H1 (cell line): ENCODE measurements at places on chromosomes 12 and 14. TPM values are rescaled to one million over a fixed set of nuclear protein-coding genes. Genes with fewer than 3 reads are reported as not detected.

- no peak overlapping the region for H3K27ac ChIP-seq
- peaks cover 6% of the 10 kb centered on the region; the same call in 1 of the 2 replicates for H3K4me1 ChIP-seq
- H3K36me3 ChIP-seq = no peaks in the 10 kb centered on the region
These were observed 53.1 kb downstream of the FUT8 start for GRCh38 chr14:65465584-65465983.

DNA sequence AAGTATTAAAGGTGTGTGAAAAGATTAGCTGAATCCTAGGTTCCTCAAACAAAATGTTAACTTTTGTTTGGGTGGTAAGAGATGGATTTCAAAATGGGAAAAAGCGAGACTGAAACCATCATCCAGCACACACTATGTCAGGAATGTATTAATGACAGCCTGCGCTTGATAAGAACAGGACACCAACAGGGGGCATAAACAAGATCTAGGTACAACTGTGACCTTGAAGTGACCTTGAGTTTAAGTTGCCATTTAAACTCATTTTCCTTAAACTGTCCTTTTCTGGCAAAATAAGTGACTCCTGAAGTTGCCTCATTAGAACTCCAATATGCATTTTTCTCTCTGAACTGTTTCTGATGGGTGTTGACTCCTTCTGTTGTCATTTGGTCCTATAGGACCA, 17.1 kb downstream of the PRKCH start:
- H3K4me1 ChIP-seq = no peaks in the 10 kb centered on the region; the same call in 1 of the 2 replicates
- H3K4me3 ChIP-seq = no peak overlapping the region
- H3K27me3 ChIP-seq = no peaks in the 10 kb centered on the region
- no peaks in the 10 kb centered on the region for H3K36me3 ChIP-seq

- no peaks in the 10 kb centered on the region for H3K27me3 ChIP-seq
- H3K36me3 ChIP-seq = no peaks in the 10 kb centered on the region
- H3K4me3 ChIP-seq = no peak overlapping the region
- peaks cover 24% of the 10 kb centered on the region for H3K4me1 ChIP-seq
- no peak for DNase-seq
These were observed 35.9 kb upstream of the PWP1 start for GRCh38 chr12:107649661-107650061.

DNA sequence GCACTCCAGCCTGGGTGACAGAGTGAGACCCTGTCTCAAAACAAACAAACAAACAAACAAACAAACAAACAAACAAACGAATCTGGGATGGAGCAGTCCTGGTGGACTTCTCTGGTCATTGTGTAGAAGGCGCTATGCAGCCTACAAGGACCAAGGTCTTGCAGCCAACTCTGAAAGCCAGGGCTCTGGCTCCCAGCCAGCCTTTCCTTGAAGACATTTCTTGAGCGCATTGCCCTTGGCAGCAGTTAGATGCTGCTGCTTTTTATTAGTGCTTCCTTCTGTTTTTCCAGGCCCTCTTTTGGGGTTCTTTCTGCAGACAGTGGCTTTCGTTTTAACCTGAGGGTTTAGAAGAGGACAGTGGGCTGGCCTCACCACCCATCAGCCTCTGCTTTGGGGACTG, 20.2 kb downstream of the CCDC177 start:
- no peak overlapping the region for H3K4me3 ChIP-seq
- DNase-seq = no peak
- H3K27ac ChIP-seq = no peak overlapping the region
- no peaks in the 10 kb centered on the region for H3K36me3 ChIP-seq
- H3K27me3 ChIP-seq = no peaks in the 10 kb centered on the region

- H3K4me3 ChIP-seq = no peak overlapping the region
- no peaks in the 10 kb centered on the region for H3K4me1 ChIP-seq
- H3K27ac ChIP-seq = no peak overlapping the region
- H3K36me3 ChIP-seq = no peaks in the 10 kb centered on the region
- no peak for DNase-seq
- no peaks in the 10 kb centered on the region for H3K27me3 ChIP-seq
These were observed 103.5 kb downstream of the CACNA1C start for GRCh38 chr12:2156333-2156732.

DNA sequence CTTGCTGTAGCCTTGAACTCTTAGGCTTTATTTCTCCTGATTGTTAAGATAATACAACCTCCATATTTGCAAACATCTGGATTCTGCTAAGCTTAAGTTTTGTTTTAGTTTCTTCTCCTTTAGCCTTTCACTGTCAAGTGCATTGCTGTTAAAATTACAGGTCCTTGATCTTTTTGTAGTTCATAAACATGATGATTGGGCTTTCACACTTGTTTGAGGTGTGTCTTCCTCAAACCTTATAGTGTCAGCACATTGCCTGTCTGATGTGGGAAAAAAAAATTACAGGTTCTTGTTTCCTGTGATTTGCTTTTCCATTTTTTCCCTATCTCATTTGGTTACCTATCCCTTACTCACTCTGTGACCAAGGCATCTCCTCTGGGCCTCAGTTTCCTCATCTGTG, 59.2 kb downstream of the BICDL1 start:
- no peaks in the 10 kb centered on the region for H3K4me1 ChIP-seq
- no peak overlapping the region for H3K4me3 ChIP-seq
- no peak for DNase-seq
- H3K27me3 ChIP-seq = no peaks in the 10 kb centered on the region

GRCh38 chr12:86226481-86226880, 29.7 kb downstream of the MGAT4C start:
- no peaks in the 10 kb centered on the region for H3K4me1 ChIP-seq
- no peaks in the 10 kb centered on the region for H3K27me3 ChIP-seq
- no peaks in the 10 kb centered on the region for H3K36me3 ChIP-seq

DNA sequence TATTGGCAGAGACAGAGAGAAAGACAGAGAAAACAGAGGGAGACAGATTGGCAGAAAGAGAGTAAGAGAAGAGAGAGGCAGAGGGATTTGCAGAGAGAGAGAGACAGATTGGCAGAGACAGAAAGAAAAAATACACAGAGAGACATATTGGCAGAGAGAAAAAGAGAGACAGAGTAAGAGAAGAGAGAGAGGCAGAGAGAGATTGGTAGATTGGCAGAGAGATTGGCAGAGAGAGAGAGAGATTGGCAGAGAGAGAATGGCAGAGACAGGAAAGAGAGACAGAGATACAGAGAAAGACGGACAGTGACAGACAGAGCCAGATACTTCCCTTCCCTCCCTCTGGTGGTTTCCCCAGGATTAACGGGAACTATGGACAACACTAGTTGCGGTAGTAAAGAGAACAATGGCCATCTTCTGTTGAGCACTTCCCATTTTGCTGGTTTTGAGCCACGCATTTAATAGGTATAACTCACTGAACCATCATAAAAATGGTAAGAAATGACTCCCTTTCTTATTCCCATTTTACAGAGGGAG, 2.6 kb upstream of the NOS1 start:
- DNase-seq = no peak
- H3K27me3 ChIP-seq = peaks cover 57% of the 10 kb centered on the region
- no peak overlapping the region for H3K4me3 ChIP-seq
- H3K27ac ChIP-seq = no peak overlapping the region
- peaks cover 3% of the 10 kb centered on the region; the same call in 1 of the 2 replicates for H3K4me1 ChIP-seq

GRCh38 chr14:105941226-105942166, 415.1 kb downstream of the TMEM121 start:
- no peak for DNase-seq
- H3K27ac ChIP-seq = no peak overlapping the region
- H3K4me1 ChIP-seq = no peaks in the 10 kb centered on the region
- H3K4me3 ChIP-seq = no peak overlapping the region
- no peaks in the 10 kb centered on the region for H3K27me3 ChIP-seq

GRCh38 chr12:6183689-6184428, 16.3 kb upstream of the CD9 start:
- no peaks in the 10 kb centered on the region for H3K27me3 ChIP-seq
- no peak for DNase-seq
- H3K4me3 ChIP-seq = no peak overlapping the region
- H3K4me1 ChIP-seq = peaks cover 12% of the 10 kb centered on the region
- H3K36me3 ChIP-seq = no peaks in the 10 kb centered on the region
- no peak overlapping the region for H3K27ac ChIP-seq

GRCh38 chr14:71918955-71919354, 13.3 kb upstream of the RGS6 start:
- no peak overlapping the region for H3K4me3 ChIP-seq
- H3K27ac ChIP-seq = no peak overlapping the region
- no peaks in the 10 kb centered on the region for H3K36me3 ChIP-seq
- peak; percentile 51 for DNase-seq
- no peaks in the 10 kb centered on the region for H3K27me3 ChIP-seq
- peaks cover 3% of the 10 kb centered on the region for H3K4me1 ChIP-seq

DNA sequence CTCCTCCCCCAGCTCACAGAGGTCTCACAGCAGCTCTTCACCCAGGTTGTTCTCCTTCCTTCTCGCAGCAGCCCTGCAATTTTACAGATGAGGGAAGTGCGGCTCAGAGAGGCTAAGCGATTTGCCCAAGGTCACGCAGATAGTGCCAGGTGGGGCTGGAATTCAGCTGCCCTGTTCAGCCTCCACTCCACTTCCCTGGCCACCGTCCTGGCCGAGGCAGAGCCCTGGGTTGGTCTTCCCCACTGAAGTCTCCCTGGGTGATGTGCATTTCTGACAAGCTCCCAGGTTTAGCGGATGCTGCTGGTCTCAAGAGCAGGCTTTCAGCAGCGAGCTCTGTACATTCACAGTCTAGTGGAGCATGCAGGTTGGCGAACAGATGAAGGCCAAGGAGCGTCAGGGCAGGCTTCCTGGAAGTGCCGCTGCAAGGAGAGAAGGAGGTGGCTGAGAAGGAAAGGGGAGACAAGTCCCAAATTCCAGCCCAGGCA, 28.9 kb upstream of the EML1 start:
- DNase-seq = no peak
- H3K4me3 ChIP-seq = no peak overlapping the region
- no peaks in the 10 kb centered on the region for H3K36me3 ChIP-seq

DNA sequence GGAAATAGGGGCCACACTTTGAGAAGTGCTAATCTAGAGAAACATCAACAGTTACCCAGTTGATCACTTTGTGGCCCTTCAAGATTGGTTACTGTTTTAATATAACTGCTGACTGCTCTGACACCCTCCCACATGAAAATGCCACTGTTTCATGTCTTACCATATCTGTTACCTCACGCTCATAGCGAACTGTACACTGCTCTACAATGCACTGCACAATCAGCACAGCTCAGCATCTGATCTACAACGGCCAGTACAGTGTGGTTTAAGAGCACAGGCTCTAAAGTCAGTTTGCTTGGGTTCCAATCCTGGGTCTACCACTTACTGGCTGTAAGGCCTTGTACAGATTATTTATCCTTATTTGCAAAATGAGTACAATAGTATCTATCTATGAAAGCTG, 39.1 kb downstream of the SPPL3 start:
- DNase-seq = no peak
- H3K4me1 ChIP-seq = peaks cover 5% of the 10 kb centered on the region
- H3K27me3 ChIP-seq = no peaks in the 10 kb centered on the region
- no peak overlapping the region for H3K27ac ChIP-seq
- no peaks in the 10 kb centered on the region for H3K36me3 ChIP-seq
- H3K4me3 ChIP-seq = no peak overlapping the region

DNA sequence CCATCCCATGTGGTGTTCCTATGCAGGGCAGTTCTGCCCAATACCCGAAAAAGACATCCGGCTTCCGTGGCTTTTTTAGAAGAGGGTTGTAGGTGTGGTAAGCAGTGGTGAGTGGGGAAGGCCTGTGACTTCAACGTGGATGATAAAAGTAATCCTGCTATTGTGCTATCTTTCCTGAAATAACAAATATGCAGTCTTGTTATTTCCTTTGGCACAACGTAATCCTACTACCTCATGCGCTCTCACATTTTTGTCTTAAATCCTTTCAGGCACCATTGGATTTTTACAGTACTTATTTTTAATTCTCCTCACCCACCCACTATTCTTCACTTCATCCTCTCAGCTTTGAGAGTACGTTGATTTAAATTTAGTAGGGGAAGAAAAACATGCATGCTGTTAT, 96.8 kb downstream of the IPO8 start:
- H3K36me3 ChIP-seq = no peaks in the 10 kb centered on the region
- no peak overlapping the region for H3K27ac ChIP-seq
- no peak overlapping the region for H3K4me3 ChIP-seq
- H3K4me1 ChIP-seq = no peaks in the 10 kb centered on the region

RECQL gene
- total RNA-seq = 37.7 and 40.3 TPM in 2 replicates

BLOC1S1 gene
- total RNA-seq = 84.3 and 91.1 TPM in 2 replicates

TC2N gene
- total RNA-seq = 34.2 and 36.2 TPM in 2 replicates

LMNTD1 gene
- total RNA-seq = not detected in 2 replicates

GPX2 gene
- total RNA-seq = 0.30 and 0.50 TPM in 2 replicates

ADGRD1 gene
- total RNA-seq = 0.48 and 1.3 TPM in 2 replicates

DEGS2 gene
- total RNA-seq = 0.61 and 0.94 TPM in 2 replicates

FBXL14 gene
- 5.5 and 6.2 TPM in 2 replicates for total RNA-seq
